ENCODE measurements at places on chromosomes 11 and 22. TPM values are rescaled to one million over a fixed set of nuclear protein-coding genes. Genes with fewer than 3 reads are reported as not detected.

Gene NTM
- 13.8 TPM for total RNA-seq

Gene PDE2A
- total RNA-seq: 3.4 TPM

Gene C11orf21
- not detected for total RNA-seq

Gene CASP5
- total RNA-seq: not detected

Gene YAP1
- 124 TPM for total RNA-seq

Gene TMEM86A
- 2.3 TPM for total RNA-seq

Gene OR52E6
- total RNA-seq: not detected

Gene FOLR3
- total RNA-seq: not detected

DNA sequence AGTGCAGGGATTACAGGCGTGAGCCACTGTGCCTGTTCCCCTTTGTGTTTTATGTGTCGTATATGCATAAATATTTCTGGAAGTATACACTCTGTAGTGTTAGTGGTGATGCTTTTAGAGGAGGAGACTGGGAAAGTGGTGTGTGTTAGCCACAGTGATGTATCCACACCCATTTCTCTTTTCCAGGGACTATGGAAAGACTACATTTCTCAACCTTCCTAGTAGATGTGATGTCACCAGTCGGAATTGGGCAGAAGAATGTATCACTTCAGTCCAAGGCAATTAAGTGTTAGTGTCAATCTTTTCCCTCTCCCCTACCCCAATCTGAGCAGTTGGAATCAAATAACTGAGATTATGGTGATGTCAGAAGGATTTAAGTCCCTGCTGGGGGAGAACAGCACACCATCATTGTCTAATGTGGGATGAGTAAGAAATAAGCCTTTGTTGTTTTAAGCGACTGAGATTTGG, 5.8 kb upstream of the ATG16L2 start:
- no peaks in the 10 kb centered on the region for H3K27me3 ChIP-seq
- H3K4me1 ChIP-seq: peaks cover 5% of the 10 kb centered on the region
- no peak overlapping the region for H3K4me3 ChIP-seq
- H3K36me3 ChIP-seq: peaks cover 22% of the 10 kb centered on the region
- H3K27ac ChIP-seq: no peak overlapping the region
- no peak for DNase-seq

- H3K4me1 ChIP-seq: peaks cover 9% of the 10 kb centered on the region
- no peak for DNase-seq
- no peaks in the 10 kb centered on the region for H3K27me3 ChIP-seq
- peak overlapping the region; percentile 94 for H3K4me3 ChIP-seq
- peaks cover 43% of the 10 kb centered on the region for H3K36me3 ChIP-seq
These were observed 709 bp downstream of the FTH1 start for GRCh38 chr11:61966734-61967115.

DNA sequence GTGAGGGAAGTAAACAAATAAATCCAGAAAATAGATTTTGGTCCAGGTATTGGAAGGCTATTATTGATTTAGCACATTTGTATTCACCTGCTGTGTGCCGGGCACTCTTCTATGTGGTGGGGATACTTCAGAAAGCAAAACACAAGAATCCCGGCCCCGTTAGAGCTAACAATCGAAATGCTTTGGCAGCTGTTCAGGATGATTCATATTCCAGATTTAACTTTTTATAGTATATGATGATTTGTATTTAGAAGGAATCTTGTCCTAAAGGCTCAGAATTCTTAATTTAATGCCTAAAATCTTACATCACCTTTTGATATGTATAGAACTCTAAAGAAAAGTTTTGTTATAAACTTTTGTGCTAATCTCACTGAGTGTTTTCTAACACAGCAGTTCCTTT, 28.0 kb downstream of the ZC3H12C start:
- no peak for DNase-seq
- H3K4me1 ChIP-seq: no peaks in the 10 kb centered on the region
- H3K27ac ChIP-seq: no peak overlapping the region
- H3K4me3 ChIP-seq: no peak overlapping the region

DNA sequence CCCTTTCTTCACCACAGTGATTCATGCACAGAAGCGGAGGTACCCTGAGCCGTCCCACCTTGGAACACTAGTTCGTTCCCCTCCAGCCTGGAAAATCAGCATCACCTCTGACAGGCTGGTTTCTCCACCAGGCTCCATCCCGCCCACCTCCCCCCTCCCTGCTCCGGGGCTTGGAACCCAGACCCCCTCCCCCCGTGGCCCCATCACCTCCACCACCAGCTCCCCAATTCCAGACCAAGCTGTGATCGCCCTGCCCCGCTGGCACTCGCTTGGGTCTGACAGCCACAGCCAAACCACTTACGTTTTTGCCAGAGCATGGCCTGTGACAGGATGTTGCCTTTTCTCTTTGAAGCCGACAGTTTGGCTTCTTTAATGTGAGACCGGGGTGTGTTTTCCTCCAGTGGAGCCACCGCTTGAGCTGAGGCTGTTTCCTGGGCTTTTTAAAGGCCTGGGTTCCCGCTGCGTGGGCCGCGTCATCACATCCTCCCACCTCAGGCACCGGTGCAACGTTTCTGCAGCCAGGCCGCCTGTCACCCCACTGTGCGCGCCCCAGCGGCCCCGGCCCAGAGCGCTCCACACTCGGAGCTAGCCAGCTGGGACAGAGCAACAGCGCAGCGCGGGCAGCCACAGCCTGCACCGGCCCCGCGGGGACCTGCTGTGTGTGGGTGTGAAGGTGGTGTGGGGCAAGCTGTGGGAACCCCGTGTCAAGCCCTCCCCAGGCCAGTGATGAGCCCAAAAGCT, at the start of gene POU2AF1:
Gene POU2AF1 (minus strand): TSS at position 415 of the 741 bp plus-strand sequence. CDS start 98 bp downstream, at position 317.
- no peaks in the 10 kb centered on the region for H3K4me1 ChIP-seq
- H3K27me3 ChIP-seq: no peaks in the 10 kb centered on the region
- no peak within 1 kb of the TSS for H3K4me3 ChIP-seq
- peak; percentile 47 for DNase-seq
- H3K36me3 ChIP-seq: no peaks in the 10 kb centered on the region

DNA sequence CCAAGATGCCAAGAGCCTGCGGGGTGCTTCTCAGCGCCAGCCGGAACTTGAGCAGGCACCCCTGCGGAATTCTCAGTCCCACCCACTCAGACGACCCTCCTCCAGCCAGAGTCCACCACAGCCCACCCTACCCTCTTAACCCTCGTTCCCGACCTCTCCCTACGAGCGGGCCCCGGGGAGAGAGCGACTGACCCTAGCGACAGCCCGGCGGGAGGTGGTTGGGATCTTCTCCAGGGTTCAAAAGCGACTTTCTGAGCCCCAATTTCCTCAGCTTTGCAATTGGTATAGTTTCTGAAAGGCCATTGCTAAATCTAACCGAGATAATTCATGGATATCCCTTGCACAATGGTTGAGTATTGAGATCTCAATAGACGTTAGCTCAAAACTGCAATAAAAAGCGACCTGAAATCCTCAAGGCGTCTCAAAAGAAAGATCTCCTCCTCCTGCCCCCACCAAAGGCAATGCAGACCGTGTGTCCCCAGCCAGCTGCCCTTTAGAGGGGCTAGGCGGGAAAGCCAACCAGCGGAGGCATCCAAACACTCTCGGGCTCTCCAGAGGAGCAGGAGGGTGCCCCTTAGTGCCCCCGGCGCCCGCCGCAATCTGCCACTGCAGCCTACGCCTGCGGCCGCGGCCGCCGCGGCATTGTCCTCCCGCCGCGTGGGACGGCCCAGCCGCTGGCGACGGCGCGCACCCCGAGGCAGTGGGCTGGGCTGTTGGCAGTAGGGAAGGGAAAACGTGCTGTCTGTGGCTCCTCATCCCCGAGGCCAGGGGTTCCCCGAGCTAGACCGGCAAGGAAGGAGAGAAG, 1.5 kb upstream of the SLC6A5 start:
- H3K4me3 ChIP-seq: peak overlapping the region; percentile 75
- DNase-seq: no peak
- H3K4me1 ChIP-seq: no peaks in the 10 kb centered on the region

Measured in H9 (cell line).